Activated CD4-positive, alpha-beta T cell treated with anti-CD3 and anti-CD28 coated beads for 1 hour (primary cell): ENCODE measurements at places on chromosomes 6 and 20.

- no peak for DNase-seq
Measured at GRCh38 chr6:163572612-163573011, 158.1 kb downstream of the QKI start.

DNA sequence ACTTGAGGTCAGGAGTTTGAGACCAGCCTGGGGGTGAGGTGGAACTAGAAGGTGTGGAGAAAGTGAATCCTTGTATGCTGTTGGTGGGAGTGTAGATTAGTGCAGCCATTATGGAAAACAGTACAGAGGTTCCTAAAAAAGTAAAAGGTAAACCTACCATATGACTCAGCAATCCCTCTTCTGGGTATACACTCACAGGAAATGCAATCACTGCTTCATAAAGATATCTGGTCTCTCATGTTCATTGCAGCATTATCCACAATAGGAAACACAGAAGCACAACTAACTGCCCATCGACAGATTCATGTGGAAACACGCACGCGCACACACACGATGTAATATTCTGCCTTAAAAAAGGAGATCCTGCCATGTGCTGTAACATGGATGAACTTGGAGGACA lies 66.7 kb downstream of the CDC5L start:
- DNase-seq, result no peak

- DNase-seq, result no peak
Measured at GRCh38 chr20:10481676-10482075, 46.6 kb downstream of the SLX4IP start.

GRCh38 chr6:41700463-41701347 lies 34.7 kb downstream of the TFEB start:
- DNase-seq, result no peak

GRCh38 chr6:11824986-11825385 lies 46.4 kb upstream of the ADTRP start:
- no peak for DNase-seq

DNA sequence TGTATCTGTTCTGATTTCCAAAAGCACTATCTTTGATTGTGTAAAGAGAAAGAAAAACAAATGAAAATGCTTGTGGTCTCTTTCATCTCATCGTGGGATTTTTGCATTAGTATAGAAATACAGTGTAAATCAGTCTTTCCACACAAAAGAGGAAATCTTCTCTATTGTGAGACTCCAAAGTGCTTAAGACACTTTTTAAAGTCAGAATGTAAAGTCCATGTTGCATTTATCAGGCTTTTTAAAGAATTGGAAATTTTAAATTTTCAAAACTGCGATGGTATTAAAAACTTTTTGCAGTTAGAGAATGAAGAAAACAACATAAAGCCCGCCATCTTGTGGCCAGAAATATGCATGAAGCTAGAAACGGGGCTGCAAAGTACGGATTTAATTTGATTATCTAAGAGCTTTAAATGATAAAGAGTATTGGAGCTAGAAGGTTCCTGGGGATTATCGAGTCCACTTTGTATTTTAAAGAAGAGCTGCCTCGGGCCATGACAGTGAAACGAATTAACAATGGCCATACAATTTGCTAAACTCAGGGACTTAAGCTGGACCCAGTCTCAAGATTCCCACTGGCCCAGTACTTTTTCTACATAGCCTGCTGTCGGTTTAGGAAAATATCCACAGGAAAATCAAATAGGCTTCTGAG lies 339.6 kb downstream of the ARHGAP18 start:
- DNase-seq, result no peak

- DNase-seq, result no peak
Measured at GRCh38 chr20:14919501-14920081, 582.2 kb upstream of the FLRT3 start.

DNA sequence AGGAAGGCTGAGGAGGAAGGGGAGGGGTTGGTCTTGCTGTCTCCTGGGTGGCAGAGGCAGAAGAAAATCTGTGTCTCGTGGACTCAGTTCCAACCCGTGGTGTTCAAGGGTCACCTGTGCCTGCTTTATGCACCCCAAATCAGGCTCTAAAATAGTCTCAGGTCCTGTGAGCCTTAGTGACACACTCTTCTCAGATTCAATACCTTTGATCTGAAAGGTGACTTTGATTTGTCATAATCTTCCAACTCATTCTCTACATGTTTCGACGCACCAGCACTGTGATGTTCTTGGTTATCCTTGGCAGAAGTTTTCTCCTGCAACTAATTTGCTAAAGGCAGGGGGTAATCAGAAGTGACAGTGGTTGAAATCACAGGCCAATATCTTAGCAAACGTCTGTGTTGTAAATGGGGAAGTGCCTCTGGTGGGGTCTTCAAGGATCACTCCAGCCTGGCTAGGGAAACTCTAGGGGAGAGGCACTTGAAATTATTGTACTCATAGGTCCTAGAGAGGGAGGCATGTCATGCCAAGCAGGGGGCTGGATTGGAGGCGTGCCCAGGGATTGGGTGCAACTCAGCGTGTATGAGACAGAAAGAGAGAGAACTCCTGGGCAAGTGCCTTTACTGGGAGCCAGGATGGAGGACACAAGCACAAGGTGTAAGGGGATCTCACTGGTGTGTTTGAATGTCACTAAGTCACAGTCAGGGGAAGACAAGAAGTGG lies 19.0 kb upstream of the PRND start:
- no peak for DNase-seq

- DNase-seq, result no peak
Measured at GRCh38 chr6:29917857-29918256, 24.5 kb upstream of the HLA-A start.

- DNase-seq, result no peak
Measured at GRCh38 chr6:169799474-169799926, 48.1 kb downstream of the ERMARD start.

- no peak for DNase-seq
Measured at GRCh38 chr6:158031381-158032353, 50.0 kb downstream of the SYNJ2 start.

- no peak for DNase-seq
Measured at GRCh38 chr6:32402812-32403211, 4.2 kb downstream of the BTNL2 start.

GRCh38 chr6:170093276-170093657 lies 197.6 kb downstream of the DLL1 start:
- no peak for DNase-seq
